ENCODE measurements at places on chromosomes 6 and 20.

- no peak for DNase-seq
These were observed 3.3 kb downstream of the HNF4A start for GRCh38 chr20:44358776-44359175.

GRCh38 chr6:54609981-54610380, 236.6 kb upstream of the FAM83B start:
- DNase-seq = no peak

GRCh38 chr6:69593706-69594105, 203.1 kb downstream of the LMBRD1 start:
- no peak for DNase-seq

DNA sequence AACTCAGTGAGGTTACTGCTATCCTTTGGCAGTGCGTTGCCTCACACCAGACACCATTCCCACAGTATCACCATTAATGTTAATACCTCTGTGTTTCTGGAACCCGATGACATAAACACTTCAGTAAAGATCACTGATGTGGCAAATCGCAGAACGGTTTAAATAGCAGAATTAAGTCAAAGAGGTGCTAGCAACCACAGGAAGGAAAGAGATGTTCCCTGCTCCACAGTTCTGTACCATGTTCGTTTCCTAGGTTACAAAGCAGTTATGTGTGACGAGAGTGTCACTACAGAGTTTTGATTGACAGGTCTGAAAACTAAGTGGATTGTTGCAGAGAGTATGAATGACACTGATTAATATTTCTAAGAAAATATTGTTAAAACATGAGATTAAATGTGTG, 272.3 kb downstream of the KHDRBS2 start:
- no peak for DNase-seq

DNA sequence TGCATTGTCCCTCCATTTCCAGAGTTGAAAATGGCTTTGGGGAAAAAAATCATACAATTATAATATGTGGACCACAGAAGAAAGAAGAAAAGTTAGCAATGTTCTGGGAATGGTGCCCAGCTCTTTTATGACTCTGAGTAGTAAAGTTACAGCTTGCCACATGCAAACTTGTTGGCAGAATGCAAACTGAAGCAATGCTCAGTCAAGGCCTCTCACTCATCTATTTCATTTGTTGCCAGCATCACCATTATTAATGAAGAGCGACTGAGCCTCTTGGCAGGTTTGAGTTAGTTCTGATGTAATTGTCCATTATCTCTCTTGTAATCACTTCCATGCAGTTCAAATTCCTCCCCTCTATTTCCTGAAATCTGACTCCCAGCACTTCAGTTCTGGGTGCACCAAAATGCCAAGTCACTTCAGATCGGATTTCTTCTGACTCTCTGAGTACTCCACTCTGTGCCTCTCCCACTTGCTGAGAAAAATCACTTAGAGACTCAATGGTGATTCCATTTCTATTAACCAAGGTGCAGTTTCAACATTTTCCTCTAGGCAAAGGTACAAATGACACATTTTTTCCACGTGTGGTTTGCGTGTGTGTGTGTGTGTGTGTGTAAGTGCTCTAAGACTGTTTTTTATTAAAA, 154.4 kb upstream of the STMND1 start:
- DNase-seq = no peak

- DNase-seq = no peak
These were observed 152.8 kb downstream of the SYCP2 start for GRCh38 chr20:59780494-59781185.

- DNase-seq = no peak
These were observed 26.8 kb downstream of the PTCHD4 start for GRCh38 chr6:48084201-48084600.

DNA sequence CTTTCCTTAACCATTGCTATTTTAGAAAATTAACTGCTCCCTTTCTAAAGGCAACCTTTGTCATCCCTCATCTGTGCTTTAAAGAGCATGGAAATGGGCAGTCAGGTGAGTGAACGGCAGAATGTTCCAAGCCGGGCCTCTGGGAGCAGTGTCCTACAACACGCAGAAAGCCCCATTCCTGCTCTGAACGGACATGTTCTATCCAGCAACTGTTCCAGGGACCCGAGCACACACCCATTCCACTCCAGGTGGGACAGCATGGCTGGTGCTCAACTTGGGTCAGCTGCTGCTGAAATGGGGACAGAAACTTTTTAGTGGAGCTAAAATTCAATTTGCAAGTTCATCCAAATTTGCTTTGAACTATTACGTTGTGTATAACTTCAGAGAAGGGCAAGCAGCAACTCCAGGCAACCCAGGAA, 26.7 kb downstream of the DIDO1 start:
- no peak for DNase-seq

- peak; percentile 58 for DNase-seq
These were observed 782 bp downstream of the MAP3K5 start for GRCh38 chr6:136791296-136792094.

DNA sequence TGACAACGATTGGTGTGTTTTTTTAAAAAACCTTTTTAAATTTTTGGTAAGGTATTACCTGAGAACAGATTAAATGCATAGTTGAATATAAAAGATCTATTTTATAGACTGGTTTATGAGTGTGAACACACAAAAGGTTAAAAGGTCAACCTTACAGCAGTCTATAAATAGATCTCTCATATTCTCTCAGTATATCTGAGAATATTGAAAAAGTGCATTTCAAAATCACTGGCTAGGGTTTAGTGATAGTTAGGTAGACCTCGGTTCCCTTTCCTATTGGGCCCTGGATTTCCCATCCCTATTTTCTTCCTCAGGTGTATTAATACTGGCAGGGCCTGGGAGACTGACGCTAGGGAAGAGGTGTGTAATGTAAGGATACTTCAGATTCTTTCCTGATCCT, 723 bp upstream of the ZNF451 start:
- DNase-seq = no peak

- DNase-seq = no peak
These were observed 539.1 kb downstream of the TFAP2A start for GRCh38 chr6:9875605-9876353.

- no peak for DNase-seq
These were observed 378.8 kb downstream of the CENPW start for GRCh38 chr6:126718600-126719327.

- DNase-seq = no peak
These were observed 36.0 kb downstream of the CCN2 start for GRCh38 chr6:131914967-131915751.

DNA sequence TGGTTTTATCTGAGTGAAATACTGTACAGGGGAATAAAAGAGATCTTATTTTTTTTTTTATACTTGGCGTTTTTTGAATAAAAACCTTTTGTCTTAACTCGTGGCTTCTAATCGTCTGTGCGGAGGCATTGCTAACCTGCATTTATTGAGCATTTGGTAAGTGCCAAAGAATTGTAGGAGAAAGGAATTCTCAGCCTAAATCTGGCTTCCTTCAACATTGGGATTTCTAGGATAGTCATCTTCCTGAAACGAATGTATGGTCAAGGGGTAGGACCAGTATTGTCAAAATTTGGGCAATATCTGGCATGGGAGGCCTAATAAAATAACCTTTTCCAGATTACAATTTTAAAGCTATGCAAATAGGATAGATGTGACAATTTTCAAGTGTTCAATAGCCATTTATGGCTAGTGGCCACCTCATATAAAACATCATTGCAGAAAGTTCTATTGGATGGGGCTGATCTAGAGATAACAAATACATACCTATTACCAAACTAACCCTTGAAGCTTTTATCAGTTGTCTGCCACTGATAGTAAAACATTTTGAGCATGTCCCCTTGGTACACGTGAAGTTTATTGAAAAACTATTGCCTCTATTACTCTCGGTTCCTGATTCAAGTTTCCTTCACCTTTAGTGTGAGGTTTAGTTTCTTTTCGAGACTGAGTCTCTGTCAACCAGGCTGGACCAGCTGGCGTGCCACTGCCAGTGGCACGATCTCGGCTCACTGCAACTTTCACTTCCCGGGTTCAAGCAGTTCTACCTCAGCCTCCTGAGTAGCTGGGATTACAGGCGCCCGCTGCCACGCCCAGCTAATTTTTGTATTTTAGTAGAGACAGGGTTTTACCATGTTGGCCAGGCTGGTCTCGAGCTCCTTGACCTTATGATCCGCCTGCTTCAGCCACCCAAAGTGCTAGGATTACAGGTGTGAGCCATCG, 5.6 kb downstream of the PIM1 start:
- peak; percentile 37 for DNase-seq

DNA sequence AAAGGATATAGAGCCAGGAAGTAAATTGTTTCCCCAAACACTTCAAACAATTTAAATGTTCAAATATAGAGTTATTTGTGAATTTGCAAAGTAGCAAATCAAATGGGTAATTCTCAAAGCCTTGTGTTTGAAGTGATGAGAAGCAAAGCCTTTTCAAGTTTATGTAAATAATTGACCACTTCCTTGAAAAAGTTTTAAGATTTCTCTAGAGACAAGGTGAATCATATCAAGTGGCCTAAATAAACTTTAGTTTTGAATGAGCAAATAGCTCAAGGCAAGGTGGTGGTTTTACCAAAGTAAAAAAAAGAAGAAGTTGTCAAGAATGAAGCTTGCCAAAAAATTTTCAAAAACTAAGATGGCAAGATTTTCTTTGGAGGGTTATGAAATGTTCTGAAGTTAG, 42.6 kb upstream of the IFNGR1 start:
- DNase-seq = no peak
